ENCODE measurements at places on chromosomes 2 and 18. TPM values are rescaled to one million over a fixed set of nuclear protein-coding genes. Genes with fewer than 3 reads are reported as not detected.

- no peak for DNase-seq
Measured at GRCh38 chr2:178246696-178247095, 52.4 kb downstream of the OSBPL6 start.

- DNase-seq, result no peak
Measured at GRCh38 chr2:134999521-134999920, 47.7 kb downstream of the MAP3K19 start.

DNA sequence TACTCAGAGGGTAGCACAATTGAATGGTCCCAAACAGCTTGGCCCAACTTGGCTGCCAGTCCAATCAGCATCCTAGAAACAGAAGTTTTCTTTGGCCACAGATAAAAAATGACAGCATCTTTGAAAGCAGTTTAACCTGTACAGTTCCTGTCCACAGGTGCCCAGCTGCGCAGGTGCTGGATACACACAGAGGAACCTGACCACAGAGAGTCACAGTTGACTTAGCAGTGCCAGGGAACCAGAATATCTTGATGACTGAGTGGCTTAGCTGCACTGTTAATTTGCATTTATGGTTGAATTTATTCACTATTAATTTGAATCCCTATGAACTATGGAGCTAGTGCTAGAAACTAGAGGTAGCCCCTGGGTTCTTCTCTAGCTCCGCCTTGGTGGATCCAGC is 93.7 kb downstream of the TPGS2 start:
- DNase-seq, result no peak

DNA sequence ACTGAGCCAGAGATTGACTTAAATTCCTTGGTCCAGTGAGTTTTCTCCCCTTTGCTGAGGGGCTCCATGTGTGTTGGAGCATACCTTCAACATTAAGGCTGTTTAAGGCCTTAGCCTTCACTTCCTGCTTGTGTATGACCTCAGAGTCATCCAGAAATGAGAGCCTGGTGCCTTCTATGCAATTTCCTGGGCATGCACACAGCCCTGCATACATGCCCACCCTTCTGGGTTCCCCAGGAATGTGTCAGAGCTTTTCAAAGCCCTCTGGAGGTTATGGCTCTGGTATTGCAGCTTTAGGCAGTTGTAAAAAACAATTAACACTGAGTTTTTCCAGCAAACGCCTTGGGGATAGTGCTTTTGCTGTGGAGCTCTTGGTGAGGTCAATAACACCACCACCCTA is 16.7 kb downstream of the IL1R1 start:
- no peak for DNase-seq

CD8B gene
- not detected for total RNA-seq

GRCh38 chr2:201254081-201254730 is 6.1 kb upstream of the CASP8 start:
- DNase-seq, result peak; percentile 88

- no peak for DNase-seq
Measured at GRCh38 chr2:14288016-14288415, 344.5 kb upstream of the LRATD1 start.

GRCh38 chr18:574149-574860 is 5.9 kb upstream of the CETN1 start:
- DNase-seq, result peak; percentile 61

- DNase-seq, result no peak
Measured at GRCh38 chr2:60936757-60937156, 55.4 kb downstream of the REL start.

NTSR2 gene
- not detected for total RNA-seq

DNA sequence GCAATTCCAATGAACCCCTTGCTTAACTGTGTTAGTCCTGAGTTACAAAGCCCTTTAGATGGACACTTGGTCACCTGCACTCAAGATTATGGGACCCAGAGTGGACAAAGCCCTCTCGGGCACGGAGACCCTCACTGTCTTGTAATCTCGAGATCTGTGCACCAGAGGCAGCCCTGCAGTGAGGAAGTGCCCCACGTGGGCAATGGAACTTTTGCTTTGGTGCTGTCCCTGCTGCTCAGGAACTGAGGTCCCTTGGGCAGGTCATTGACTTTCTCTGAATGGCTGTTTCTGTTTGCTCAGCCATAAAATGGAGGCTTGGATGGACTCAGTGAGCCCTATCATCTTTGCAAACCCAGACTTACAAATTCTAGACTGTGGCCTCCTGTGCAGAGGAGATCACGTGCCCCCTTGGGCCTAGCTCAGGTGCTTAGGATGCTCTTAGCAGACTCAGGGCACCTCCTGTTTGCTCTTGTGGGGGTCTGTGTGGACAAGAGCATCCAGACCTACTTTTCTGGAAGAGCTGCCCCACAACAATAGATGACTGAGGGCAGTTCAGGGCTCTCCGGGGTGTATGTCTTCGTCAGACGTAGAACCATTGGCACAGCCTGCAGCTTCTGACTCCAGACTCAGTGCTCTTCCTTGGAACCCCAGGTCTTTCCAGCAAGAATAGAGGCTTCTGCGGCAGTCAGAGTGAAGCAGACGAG is 94.5 kb upstream of the HS6ST1 start:
- no peak for DNase-seq

CD8B2 gene
- not detected for total RNA-seq

GRCh38 chr18:25189391-25190185 is 162.4 kb downstream of the ZNF521 start:
- no peak for DNase-seq

DNA sequence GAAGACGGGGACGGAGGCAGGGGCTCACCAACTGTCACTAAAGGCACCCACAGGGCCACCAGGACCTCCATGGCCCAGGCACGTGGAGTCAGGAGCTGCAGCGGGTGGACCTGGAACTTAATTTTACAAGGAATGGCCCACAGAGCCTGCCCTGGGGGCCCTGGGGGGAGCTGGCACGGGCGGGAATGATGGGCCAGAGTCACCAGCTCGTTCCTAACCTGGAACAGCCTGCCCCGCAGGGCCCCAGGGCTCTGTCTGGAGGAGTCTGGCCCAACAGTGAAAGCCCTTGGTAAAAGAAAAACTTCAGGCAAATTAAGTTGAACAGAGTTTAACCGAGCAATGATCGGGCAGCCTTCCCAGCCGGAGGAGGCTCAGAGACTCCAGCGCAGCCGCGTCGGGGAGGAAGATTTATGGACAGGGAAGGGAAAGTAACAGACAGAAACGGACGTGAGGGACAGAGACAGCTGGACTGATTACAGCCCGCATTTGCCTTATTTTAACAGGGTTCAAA is 118.4 kb upstream of the TMEM18 start:
- DNase-seq, result no peak

SANBR gene
- total RNA-seq, result 17.4 TPM

GRCh38 chr2:236974752-236975151 is 110.9 kb upstream of the COPS8 start:
- no peak for DNase-seq

Data from fibroblast of the aortic adventitia (primary cell).